ENCODE measurements at places on chromosomes 3 and 15.

DNA sequence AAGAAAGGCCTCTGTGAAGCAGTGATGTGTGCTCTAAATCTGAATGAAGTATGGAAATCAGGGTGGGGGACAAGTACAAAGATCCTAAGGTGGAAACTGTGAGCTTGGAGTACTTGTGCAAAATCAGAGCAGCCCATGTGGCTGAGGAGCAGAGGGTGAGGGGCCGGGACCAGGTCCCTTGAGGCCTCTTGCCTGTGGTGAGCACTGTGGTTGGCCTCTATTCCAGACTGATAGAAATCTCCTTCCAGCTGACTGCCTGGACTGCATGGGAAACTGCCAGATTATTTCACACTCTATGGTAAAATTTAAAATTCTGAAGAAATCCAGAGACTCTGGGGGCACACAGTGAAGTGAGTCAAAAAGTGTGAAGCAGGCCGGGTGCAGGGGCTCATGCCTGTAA lies 81.4 kb downstream of the TM4SF4 start:
- peak; percentile 21 for DNase-seq

DNA sequence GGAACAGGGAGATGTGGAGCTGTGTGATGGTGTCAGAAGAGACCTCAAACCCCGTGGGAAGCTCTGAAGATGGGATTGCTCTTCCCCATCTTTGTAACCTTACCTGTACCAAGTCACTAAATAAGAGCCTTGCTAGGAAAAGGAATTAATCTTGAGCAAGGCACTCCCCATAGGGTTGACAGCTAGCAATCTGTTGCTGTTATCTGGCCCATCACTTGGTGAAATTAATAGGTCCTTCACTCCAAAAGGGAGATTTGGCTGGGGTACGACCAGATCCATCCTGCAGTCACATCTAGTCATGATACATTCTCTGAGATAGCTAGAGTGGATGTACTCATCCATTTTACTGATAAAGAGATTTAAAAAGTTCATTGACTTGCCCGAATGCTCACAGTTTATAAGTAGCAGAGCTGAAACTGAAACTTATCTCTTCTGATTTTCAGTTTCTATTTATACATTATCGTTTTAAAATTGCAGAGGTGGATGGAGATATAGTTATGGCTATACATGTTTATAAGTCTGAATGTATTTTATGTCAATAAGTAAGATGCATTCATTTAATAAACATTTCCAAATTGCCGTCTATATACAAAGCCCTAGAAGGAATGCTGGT lies 299.1 kb upstream of the MCTP2 start:
- DNase-seq: no peak

GRCh38 chr3:29701326-29701983 lies 420.6 kb downstream of the RBMS3 start:
- DNase-seq: no peak

DNA sequence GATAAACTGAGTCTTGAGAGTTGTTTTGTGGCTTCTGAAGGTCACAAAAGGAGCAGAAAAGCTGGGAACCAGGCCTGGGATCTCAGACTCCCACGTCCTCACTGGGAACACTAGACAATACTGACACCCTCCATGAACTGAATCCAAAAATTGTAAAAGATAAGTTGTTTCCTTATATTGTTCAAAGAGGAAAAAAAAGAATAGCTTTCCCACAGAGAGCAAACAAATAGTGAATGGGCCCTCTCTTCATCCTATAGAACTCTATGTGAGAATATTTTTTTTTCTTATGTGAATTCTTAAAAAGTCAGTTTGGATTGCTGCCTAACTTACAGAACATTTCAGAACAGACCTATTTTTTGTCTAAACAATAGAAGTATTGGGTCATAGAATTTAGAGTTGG lies 203.5 kb downstream of the MECOM start:
- no peak for DNase-seq

DNA sequence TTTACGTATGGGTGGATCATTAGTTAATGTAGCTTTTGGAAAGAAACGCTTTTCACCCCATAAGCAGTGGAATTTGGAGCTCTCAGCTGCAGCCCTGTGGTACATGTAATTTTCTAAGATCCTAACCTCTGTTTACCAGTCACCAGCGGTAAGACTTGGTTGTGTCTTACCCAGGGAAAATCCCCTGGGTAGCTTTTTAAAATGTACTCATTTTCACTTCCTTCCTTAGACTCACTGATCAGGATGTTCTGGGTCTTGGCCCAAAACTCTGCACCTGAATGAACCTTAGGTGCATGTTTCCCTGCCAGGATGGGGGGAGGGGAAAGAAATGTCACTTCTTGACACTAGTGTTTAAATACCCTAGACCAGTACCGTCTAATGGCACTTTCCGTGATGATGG lies 605.2 kb downstream of the MAGI1 start:
- DNase-seq: no peak

DNA sequence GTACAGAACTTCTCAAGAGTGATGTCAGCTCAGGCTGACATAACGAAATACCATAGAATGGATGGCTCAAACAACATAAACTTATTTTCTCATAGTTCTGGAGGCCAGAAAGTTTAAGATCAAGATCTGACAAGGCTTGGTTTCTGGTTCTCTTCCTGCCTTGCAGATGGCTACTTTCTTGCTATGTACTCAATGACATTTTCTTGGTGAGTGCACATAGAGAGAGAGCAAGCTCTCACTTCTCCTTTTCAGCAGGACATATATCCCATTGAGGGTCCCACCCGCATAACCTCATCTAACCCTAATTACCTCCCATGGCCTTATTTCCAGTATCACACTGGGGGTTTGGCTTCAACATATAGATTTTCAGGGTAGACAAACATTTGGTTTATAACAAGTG lies 1072.1 kb downstream of the PLOD2 start:
- no peak for DNase-seq

Measured in NCI-H446 treated with DMSO at 0.1 percent for 48 hours (cell line).